ENCODE measurements at places on chromosomes 16 and 17.

GRCh38 chr16:66574081-66574480 is 5.2 kb upstream of the CMTM2 start:
- peaks cover 3% of the 10 kb centered on the region for H3K36me3 ChIP-seq
- H3K4me1 ChIP-seq = peaks cover 21% of the 10 kb centered on the region
- H3K27ac ChIP-seq = no peak overlapping the region
- DNase-seq = no peak
- no peak overlapping the region for H3K4me3 ChIP-seq
- H3K27me3 ChIP-seq = peaks cover 11% of the 10 kb centered on the region

- no peak for DNase-seq
- no peak overlapping the region for H3K27ac ChIP-seq
These were observed 11.4 kb upstream of the ARHGAP23 start for GRCh38 chr17:38416840-38417209.

- DNase-seq = peak; percentile 27
- H3K4me3 ChIP-seq = no peak overlapping the region
- H3K4me1 ChIP-seq = peaks cover 17% of the 10 kb centered on the region
- peaks cover 12% of the 10 kb centered on the region for H3K27me3 ChIP-seq
- no peaks in the 10 kb centered on the region for H3K36me3 ChIP-seq
These were observed 145.0 kb downstream of the SEC14L1 start for GRCh38 chr17:77285594-77286390.

DNA sequence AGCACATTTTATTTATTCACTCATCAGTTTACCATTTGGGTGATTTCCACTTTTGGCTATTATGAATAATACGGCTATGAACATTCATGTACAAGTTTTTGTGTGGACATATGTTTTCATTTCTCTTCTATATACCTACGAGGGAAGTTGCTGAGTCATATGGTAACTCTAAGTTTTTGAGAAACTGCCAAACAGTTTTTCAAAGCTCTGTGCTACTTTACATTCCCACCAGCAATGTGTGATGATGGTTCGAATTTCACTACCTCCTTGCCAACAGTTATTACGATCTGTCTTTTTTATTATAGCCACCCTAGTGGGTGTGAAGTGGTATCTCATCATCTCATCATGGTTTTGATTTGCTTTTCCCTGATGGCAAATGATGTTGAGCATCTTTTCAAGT is 63.7 kb upstream of the MRTFB start:
- H3K27me3 ChIP-seq = no peaks in the 10 kb centered on the region
- no peak overlapping the region for H3K27ac ChIP-seq
- H3K36me3 ChIP-seq = no peaks in the 10 kb centered on the region
- no peak for DNase-seq

GRCh38 chr16:783404-784161 is 4.6 kb downstream of the RPUSD1 start:
- H3K36me3 ChIP-seq = peaks cover 5% of the 10 kb centered on the region
- H3K4me3 ChIP-seq = no peak overlapping the region
- no peak overlapping the region for H3K27ac ChIP-seq
- H3K4me1 ChIP-seq = peaks cover 20% of the 10 kb centered on the region

DNA sequence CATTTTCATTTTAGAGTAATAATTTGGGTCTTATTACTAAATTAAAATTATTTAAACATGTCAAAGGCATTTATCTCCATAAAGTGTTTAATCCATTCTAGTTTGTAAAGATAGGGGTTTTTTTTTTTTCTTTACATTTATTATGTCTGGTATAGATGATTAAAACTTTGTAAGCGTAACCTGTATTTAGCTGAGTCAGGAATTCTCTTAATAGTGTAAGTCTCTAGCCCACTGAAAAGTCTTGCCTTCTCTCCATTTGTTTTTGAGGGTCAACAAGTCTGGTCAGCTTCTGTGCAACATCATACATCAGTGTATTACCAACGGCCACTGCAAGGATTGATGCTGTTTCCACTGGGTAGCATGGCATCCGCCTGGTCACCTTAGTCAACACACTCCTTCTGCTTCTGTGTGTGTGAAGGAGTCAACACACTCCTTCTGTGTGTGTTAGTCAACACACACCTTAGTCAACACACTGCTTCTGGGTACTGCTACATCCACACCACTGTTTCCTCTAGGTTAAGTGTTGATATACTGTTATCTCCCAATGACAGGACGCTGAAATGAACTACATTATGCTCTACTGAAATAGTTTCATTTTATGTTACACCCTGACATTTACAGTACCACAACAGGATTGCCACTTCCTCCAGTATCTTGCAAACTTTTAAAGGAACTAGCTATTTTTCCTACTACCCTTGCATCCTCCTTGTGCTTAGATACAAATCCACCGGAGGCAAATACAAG is 37.3 kb upstream of the VWA3A start:
- no peak for DNase-seq
- no peaks in the 10 kb centered on the region for H3K4me1 ChIP-seq
- no peak overlapping the region for H3K4me3 ChIP-seq

DNA sequence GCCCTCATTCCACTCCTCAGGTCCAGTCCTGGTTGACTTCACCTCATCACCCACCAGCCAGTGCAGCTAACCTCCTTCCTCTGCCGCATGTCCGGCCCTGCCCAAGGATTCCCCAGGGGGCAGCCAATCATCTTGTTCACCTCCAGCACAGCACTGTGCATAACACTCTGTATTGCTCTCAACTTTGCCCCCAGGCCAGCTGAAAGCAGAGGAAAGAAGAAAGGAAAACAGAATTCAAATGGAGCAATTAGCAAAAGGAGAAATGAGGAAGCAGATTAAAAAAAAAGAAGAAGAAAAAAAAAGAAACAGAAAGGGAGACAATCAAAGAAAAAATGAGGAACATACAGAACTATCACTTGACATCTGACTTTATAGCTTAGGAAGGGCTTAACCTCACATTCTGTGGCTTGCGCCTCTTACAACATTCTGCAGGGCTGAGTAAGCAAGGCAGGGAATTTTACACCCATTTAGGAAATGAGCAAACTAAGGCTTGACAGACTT is 26.1 kb downstream of the GAS7 start:
- peak overlapping the region; percentile 84 for H3K27ac ChIP-seq
- H3K27me3 ChIP-seq = no peaks in the 10 kb centered on the region
- DNase-seq = peak; percentile 12

- DNase-seq = no peak
- H3K36me3 ChIP-seq = no peaks in the 10 kb centered on the region
- H3K27ac ChIP-seq = no peak overlapping the region
These were observed 711.1 kb upstream of the SOX9 start for GRCh38 chr17:71409712-71410111.

DNA sequence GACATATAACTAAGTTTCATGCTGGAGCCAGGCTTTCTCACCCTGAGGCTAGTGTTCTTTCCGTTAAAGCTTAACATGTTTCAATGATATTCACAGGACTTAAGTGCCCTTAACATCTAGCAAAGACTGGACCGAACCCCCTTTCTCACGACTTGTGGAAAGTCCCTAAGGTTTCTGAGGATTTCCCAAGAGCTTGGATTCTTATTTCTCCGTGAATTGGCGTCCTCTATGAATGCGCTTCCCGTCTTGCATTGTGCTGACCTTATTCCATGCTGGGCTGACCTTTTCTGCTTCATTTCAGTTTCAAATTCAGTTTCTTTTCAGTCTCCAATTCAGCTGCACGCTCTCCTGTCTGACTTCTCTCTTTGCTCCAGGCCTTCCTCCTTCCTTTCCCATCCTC is 206.4 kb downstream of the HS3ST3A1 start:
- H3K27me3 ChIP-seq = no peaks in the 10 kb centered on the region
- no peak for DNase-seq
- no peak overlapping the region for H3K27ac ChIP-seq
- H3K4me3 ChIP-seq = no peak overlapping the region
- no peaks in the 10 kb centered on the region for H3K4me1 ChIP-seq

DNA sequence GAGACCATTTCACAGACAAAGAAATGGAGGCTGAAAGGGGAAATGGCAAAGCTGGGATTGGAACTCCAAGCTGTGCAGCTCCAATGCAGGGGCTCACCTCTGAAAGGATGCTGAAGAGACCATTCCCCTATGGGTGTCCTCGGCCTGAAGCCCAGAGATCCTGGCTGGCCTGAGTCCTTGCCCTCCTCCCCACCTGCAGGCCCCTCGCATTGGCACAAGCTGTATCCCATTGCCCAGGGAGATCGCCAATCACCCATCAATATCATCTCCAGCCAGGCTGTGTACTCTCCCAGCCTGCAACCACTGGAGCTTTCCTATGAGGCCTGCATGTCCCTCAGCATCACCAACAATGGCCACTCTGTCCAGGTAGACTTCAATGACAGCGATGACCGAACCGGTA is 2.6 kb downstream of the CA7 start:
- no peak overlapping the region for H3K4me3 ChIP-seq
- no peaks in the 10 kb centered on the region for H3K36me3 ChIP-seq
- DNase-seq = no peak
- H3K27ac ChIP-seq = no peak overlapping the region
- H3K4me1 ChIP-seq = peaks cover 10% of the 10 kb centered on the region

DNA sequence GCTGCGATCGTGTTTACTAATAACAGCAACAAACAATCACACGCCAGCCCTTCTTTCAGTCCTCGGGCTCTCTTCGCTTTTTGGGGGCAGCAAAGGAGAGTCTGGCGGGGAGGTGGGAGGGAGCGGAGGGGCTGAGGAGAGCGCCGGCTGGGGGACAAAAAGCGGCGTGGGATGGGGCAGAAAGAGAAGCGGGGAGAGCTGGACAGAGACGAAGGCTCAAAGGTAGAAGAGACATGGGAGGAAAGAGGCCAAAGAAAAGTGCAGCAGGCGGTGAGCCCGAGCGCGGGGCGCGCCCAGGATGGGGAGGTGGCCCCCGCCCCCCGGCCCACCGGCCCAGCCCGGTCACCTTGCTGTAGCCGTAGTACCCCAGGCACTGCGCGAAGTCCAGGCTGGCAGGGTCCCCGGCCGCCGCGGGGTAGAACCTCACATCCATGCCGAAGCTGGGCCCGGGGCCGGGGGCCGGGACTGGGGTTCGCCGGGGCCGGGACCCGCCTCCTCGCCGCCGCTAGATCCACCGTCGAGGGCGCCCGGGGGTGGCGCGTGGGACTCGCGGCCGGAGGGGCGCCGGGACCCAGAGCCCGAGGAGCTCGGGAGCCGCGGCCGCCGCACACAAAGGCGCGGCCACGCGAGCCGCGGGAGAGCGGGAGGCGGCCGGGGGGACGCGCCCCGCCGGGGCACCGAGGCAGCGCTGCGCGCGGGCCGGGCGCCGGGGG is 496 bp downstream of the TOX3 start:
- no peaks in the 10 kb centered on the region for H3K36me3 ChIP-seq
- no peaks in the 10 kb centered on the region for H3K4me1 ChIP-seq
- H3K27me3 ChIP-seq = peaks cover 16% of the 10 kb centered on the region
- H3K27ac ChIP-seq = no peak overlapping the region
- H3K4me3 ChIP-seq = no peak overlapping the region

GRCh38 chr16:14334366-14335080 is 263.4 kb downstream of the MRTFB start:
- no peak overlapping the region for H3K27ac ChIP-seq
- no peaks in the 10 kb centered on the region for H3K4me1 ChIP-seq

DNA sequence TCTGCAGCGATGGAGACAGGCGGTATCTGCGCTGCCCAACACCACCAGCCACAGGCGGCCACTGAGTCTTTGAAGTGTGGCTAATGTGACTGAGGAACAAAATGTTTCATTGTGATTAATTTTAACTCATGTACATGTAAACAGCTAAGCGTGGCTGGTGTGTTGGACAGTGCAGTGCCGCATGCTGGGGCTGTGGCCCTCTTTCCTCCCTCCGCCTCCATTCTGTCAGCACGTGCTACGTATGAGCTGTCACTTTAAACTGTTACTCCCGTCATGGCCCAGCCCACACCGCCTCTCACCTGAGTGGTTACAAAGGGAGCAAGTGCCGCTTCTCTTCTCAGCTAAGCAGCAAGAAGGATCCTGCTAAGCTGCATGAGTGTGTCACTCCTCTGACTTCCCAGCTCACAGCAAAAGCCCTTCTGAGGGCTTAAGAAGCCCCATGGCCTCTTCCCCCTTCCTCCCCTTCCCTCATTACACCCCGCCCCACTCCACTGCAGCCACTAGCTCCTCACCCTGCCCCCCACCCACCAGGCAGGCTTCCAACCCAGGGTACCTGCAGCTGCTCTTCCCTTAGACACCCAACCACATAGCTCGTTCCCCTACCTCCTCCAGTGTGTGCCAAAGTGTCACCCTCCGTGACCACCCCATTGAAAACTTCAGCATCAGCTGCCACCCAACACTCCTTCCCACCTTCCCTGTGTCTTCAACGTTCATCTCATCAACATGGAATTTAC is 15.0 kb downstream of the HASPIN start:
- DNase-seq = peak; percentile 79
- H3K4me1 ChIP-seq = peaks cover 41% of the 10 kb centered on the region
- no peak overlapping the region for H3K4me3 ChIP-seq
- H3K36me3 ChIP-seq = no peaks in the 10 kb centered on the region
- H3K27me3 ChIP-seq = no peaks in the 10 kb centered on the region

DNA sequence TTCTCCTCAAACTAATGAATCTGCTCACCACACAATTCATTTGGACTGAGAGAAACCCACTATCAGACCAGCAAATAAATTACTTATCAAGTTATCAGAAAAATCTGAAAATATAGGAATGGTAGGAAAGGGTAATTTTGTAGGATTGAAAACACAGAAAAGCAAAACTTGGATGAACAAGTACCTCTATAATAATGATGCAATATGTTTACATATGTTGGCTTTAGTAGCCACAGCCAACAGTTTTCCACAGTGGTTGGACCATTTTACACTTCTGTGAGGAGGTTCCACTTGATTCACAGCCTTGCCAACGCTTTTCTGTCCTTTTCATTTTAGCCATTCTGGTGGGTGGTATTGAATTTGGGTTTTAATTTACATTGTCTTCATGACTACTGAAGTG is 10.6 kb upstream of the GINS3 start:
- H3K4me1 ChIP-seq = no peaks in the 10 kb centered on the region
- no peaks in the 10 kb centered on the region for H3K27me3 ChIP-seq
- H3K27ac ChIP-seq = no peak overlapping the region
- H3K36me3 ChIP-seq = no peaks in the 10 kb centered on the region
- no peak for DNase-seq

- DNase-seq = no peak
- H3K36me3 ChIP-seq = no peaks in the 10 kb centered on the region
- no peak overlapping the region for H3K4me3 ChIP-seq
- no peak overlapping the region for H3K27ac ChIP-seq
- H3K4me1 ChIP-seq = peaks cover 12% of the 10 kb centered on the region
These were observed 23.7 kb upstream of the HLF start for GRCh38 chr17:55241097-55241496.

- peaks cover 34% of the 10 kb centered on the region for H3K4me1 ChIP-seq
- no peaks in the 10 kb centered on the region for H3K27me3 ChIP-seq
- H3K4me3 ChIP-seq = no peak overlapping the region
- no peak overlapping the region for H3K27ac ChIP-seq
These were observed 63.8 kb upstream of the RCVRN start for GRCh38 chr17:9968881-9969280.

Data from natural killer cell (primary cell).